ENCODE measurements at places on chromosomes 16 and 17.

GRCh38 chr16:81841722-81842121 lies 62.6 kb downstream of the PLCG2 start:
- DNase-seq: no peak

DNA sequence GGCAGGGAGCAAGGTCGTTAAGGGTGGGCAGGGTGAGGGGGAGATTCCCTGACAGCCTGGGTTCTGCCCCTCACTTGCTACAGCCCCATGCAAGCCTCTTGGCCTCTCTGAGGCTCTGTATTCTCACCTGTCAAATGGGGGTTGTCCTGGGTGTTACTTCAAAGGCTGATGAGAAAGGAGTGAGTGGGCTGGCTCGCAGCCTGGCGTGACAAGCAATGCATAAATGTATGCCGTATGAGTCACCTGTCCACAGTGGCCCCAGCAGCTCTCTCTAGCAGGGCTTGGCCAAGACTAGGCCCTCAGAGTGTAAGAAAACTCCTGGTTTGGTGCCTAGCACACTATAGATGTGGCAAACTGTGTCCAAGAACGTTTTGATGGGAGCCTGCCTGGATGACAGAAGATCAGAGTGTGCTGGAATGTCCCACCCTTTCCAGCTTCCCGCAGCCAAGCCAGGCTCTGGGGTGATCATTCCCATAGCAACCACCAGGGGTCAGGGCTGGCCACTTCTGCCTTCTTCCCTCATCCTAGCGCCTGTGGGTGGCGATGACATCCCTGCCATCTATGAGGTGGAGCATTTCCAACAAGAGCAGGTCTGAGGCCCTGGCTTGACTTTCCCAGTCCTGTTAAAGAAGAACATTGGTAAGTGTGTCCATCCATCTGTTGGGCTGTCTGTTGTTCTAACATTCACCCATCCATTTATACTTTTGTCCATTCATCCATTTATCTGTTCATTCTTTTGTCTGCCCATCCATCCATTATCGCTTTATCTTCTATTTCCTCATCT lies 37.2 kb upstream of the ADGRG1 start:
- peak; percentile 86 for DNase-seq

GRCh38 chr16:10984509-10984908 lies 40.1 kb downstream of the CLEC16A start:
- no peak for DNase-seq

GRCh38 chr16:19691161-19691711 lies 26.8 kb downstream of the KNOP1 start:
- no peak for DNase-seq

- DNase-seq: no peak
Observed at GRCh38 chr16:230949-231348, 1.7 kb upstream of the LUC7L start.

All from activated naive CD8-positive, alpha-beta T cell treated with anti-CD3 and anti-CD28 coated beads for 36 hours (primary cell).